Coronary artery (tissue), 2 donors: ENCODE measurements at places on chromosomes 5 and 9.

- DNase-seq, result no peak
These were observed 171.0 kb downstream of the DEPDC1B start for GRCh38 chr5:60529001-60529400.

GRCh38 chr5:19853616-19854240 lies 134.3 kb downstream of the CDH18 start:
- no peak for DNase-seq

- DNase-seq, result no peak
These were observed 96.4 kb downstream of the CAMSAP1 start for GRCh38 chr9:135810806-135811575.

GRCh38 chr5:6158974-6159831 lies 219.1 kb downstream of the MED10 start:
- no peak for DNase-seq

- DNase-seq, result peak; percentile 93
These were observed 136.5 kb upstream of the ABCA1 start for GRCh38 chr9:105064248-105065097.

DNA sequence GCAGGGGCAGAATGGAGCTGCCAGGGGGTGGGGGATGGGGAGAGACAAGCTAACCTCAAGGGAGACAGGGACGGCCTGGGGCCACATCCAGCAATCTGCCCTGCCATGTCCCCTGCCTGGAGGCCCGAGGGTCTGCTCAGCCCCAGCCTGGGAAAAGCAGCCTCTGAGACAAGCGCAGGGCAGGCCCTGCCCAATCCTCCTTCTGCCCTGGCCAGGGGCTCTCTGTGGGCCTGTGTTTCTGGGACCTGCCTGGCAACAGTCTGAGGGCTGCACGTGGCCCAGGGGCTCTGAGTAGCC lies 13.9 kb upstream of the QSOX2 start:
- DNase-seq, result no peak

DNA sequence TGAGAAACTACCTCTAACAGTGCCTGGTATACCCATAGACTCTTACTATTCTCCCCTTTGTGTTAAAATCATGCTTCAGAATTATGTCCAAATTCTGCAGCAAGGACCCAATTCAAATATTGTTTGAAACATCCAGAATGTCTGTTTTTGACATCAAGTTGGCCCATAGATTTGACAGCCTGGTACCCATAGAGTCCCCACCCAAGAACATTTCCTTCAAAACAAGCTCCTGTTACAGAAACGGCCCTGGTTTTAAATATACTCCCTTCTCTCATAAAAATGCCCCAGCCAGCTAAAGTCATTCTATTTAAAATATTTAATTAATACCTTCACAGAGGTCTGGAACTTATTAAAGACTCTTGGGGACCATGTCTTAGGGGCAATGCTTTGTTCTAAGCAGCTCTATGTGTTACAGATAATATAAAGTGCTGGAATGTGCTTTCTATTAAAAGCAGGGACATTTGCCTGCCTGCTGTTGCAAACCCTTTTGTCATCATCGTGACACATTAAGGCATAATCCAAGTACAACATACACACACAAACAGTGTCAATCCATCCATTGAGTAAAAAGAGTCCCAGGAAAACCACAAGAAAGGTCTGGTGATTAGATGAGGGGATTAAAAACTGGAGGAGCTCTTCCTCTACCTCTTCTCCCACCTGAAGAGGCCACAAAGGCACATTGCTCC lies 321.7 kb downstream of the MLLT3 start:
- no peak for DNase-seq

- DNase-seq, result no peak
These were observed 3.3 kb downstream of the STOM start for GRCh38 chr9:121366611-121367192.

DNA sequence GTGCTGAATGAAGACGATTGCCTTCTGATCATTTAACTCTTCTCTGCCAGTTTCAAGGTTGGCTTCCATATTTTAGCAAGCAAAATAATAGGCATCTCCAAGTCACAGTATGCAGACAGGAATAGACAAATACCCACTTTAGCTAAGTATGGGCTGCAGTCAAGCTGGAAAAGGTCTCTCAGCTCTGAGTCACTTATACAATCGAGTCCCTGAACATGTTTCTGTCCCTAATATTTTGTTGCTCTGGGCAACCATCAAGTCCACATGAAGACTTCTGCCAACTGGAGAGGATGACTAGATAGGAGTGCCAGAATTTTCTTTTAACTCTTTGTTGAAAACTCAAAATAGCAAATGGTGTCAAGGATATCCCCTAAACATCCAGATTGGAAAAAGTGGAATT lies 575.3 kb downstream of the RAB3C start:
- DNase-seq, result no peak

DNA sequence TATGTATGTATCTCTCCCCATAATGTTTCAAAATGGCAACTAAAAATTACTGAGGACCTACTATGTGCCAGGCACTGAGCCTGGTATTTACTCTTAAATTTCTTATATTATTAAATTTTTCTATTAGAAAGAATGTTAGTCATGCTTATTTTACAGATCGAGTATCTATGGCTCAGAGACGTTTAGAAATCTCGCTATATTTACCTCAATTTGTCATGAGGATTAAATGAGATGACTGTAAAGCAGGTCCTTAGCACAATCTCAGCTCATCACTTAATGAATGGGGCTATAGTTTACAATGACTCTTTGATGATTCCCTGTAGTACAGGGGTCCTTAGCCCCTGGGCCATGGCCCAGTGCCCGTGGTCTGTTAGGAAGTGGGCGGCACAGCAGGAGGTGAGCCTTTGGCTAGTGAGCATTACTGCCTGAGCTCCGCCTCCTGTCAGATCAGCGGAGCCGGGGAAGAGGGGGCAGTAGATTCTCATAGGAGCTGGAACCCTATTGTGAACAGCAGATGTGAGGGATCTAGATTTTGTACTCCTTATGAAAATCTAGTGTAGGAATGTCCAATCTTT lies 15.5 kb downstream of the ENC1 start:
- no peak for DNase-seq

GRCh38 chr9:112028242-112029221 lies 131.9 kb downstream of the UGCG start:
- no peak for DNase-seq

DNA sequence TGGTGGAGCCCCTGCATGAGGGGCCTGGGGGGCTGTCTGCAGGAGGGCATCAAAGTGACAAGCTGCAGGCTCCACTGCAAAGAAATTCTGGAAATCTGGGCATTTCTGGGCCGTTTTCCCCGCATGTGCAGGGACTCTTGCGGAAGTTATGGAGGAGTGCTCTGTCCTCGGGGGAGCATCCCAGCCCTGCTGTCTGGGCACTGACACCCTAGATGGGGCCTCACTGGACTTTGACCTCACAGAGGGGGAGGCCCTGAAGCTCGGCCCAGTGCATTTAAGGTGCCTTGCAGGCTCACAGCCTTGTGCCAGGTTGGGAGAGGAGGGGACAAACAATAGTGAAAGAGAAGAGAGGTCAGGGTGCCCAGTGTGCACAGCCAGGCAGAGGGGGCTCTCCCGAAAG lies 35.4 kb downstream of the LHX3 start:
- DNase-seq, result no peak

- no peak for DNase-seq
These were observed 504.4 kb downstream of the NTRK2 start for GRCh38 chr9:85173967-85174366.

- no peak for DNase-seq
These were observed 268.3 kb downstream of the PJA2 start for GRCh38 chr5:109141222-109142200.

- no peak for DNase-seq
These were observed 400 bp downstream of the KDM4C start for GRCh38 chr9:6758248-6758497.

- DNase-seq, result peak; percentile 41
These were observed 1.0 kb upstream of the PAX5 start for GRCh38 chr9:37034938-37035647.

- no peak for DNase-seq
These were observed 92.2 kb upstream of the MAMDC2 start for GRCh38 chr9:69951411-69951810.

GRCh38 chr9:107827304-107827703 lies 337.7 kb upstream of the KLF4 start:
- DNase-seq, result no peak

DNA sequence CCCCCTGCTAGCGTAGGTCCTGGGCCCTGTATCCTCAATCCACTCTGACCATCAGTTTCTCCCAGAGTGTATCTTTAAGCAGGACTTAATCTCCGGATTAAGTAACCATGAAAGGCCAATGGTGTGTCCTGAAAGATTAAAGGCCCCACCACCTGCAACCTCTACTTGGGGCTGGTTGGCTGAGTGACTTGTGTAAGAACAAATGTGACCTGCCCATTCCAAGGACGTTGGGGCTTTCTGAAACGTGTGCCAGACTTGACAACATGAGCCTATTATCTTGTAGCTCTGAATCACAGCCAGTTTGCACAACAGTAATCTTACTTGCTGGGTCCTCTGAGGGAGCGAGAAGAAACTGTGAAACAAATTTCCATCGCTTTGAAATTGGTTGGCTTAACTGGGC lies 3.1 kb upstream of the PRELID2 start:
- DNase-seq, result no peak

DNA sequence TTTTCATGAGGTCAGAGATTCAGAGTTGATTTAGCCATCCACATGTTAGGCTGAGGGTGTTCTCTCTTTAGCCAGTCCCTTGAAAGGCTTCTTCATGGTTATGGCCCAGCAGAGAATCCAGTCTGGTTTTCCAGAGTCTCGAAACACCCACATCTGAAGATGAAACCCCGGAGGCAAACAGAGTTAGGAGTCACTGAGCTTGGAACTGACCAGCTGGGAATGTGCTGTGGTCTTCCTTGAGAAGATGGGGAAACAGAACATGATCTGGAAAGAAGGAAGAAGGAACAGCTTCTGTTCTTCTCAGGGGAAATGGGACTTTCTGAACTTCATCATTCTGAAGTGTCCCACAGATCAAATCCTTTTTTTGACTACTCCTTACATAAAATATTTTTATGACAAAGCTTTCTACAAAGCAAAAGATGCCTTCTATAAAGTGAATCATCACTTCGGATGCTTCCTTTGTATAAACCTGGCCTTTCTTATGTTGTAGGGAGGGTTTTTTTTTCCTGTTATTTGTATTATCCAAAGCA lies 45.4 kb downstream of the ZNF618 start:
- DNase-seq, result peak; percentile 45

DNA sequence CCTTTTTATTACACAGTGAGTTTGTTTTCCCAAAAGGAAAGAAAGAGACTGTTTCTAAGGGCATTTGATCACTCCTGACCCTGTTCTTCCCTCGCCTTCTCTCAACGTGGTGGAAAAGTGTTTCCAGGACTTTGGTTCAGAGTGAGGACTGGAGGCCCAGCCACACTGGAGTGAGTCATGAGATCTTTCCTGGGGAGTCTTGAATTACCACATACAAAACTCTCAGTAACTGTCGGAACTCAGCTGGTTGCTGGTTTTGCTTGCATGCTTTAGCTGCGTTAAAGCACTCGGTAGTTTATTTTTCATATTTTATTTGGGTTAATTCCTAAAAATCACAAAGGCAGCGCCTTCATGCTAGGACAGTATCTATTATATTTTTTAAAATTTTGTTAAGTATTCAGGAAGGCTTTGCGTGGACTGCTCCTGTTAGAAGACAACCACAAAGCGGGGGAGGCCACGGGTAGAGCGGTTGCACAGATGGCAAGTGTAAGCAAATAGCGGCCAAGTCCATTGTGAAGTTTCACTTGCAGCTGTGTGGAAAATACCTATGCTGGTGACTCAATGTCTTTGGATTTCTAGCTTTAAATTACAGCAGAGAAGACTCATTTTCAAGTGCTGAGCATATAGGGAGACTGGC lies 77.7 kb downstream of the ARSB start:
- DNase-seq, result no peak

DNA sequence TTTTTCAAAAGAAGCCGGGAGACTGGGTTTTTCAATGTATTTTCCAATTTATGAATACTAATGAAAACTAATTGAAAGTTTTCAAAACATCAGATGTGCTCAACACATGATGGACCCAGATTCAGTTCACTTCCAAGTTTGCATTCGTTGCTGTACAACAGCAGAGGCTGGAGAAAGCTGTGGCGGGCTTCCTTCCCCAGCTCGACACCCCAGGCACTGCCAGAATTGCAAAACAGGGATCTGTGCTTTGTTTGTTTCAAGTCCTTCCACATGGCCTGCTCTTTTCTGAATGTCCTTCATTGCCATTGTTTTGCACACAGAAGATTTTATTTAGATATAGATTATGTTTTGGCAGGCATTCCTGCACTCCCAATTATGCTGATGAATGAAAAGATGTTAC lies 30.3 kb upstream of the INSYN2B start:
- DNase-seq, result no peak

GRCh38 chr5:2288466-2288865 lies 405.7 kb upstream of the IRX4 start:
- DNase-seq, result no peak

GRCh38 chr5:134189031-134189430 lies 12.3 kb upstream of the SKP1 start:
- no peak for DNase-seq

DNA sequence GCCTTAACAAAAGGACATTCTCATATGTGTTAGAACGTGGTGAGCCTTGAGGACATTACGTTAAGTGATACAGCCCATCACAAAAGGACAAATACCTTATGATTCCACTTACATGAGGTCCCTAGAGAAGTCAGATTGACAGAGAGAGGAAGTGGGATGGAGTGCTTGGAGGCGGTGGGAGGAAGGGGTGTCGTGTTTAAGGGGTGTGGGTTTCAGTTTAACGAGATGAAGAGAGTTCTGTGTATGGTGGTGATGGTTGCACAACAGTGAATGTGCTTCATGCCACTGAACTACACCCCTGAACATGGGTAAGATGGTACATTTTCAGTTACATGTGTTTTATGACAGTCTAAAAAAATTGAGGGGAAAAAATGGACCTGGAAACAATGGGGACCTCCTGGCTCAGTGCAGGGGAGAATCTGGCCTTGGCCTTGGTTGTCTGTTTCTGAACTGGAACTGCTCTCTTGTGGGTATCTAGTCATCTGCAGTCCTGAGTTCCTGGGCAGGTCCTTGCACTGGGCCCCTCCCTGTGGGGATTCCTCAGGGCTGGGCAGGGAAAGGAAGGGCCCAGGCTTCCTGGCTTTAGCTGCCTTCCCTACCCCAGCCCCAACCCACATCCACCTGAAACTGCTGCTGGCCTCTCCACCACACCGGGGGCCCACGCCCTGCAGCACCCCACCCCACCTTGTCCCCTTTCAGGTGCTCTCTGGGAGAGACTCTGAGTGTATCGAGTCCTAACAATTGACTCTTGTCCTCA lies 17.8 kb downstream of the LRRC8A start:
- DNase-seq, result no peak

- DNase-seq, result no peak
These were observed 17.8 kb downstream of the NANS start for GRCh38 chr9:98074115-98074990.

GRCh38 chr9:131702911-131703310 lies 37.0 kb downstream of the RAPGEF1 start:
- no peak for DNase-seq

DNA sequence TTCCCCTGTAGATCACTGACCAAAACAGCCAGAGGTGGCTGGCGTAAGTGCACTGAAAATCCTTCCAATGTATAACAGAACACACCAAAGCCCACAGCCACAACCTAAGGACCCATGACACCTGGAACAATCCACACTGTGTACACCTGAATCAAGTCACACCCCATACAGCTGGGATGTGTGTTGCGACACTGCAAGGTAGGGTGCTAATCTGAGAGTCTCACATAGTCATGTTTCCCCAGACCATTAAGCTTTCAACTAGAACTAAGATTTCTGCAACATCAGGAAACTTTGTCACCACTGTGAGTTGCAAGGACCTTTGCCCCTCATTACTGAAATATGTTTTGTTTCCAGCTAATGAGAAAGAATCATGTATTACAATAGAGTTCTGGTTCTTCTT lies 59.4 kb downstream of the MED27 start:
- DNase-seq, result no peak
